Naive thymus-derived CD8-positive, alpha-beta T cell (primary cell): ENCODE measurements at places on chromosomes 1 and 21. TPM values are rescaled to one million over a fixed set of nuclear protein-coding genes. Genes with fewer than 3 reads are reported as not detected.

GRCh38 chr1:110337704-110338308 lies 1.4 kb upstream of the RBM15 start:
- no peak for DNase-seq

DNA sequence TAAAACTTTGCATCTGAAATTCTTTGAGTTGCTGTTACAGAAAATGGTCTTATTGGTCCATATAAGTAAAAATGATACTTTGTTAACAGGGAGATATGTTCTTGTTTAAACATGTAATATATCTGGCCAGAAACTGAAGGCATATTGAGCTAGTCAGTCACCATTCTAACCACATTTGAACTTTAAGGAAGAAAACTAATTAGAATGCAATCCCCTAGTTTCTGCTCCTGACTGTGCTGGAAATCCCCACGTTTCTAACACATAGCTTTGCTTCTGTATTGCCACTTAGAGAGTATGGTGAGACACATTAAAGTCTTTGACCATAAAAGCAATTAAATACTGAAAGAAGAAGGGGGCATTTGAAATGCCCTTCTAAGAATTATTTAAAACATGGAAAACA lies 32.1 kb upstream of the HIVEP3 start:
- DNase-seq, result no peak

- no peak for DNase-seq
Observed at GRCh38 chr1:183871142-183871541, 66.2 kb downstream of the RGL1 start.

- DNase-seq, result no peak
Observed at GRCh38 chr1:75539230-75540116, 71.4 kb downstream of the SLC44A5 start.

FLG gene
- not detected for polyA plus RNA-seq
